ENCODE measurements at places on chromosomes 11 and 22. TPM values are rescaled to one million over a fixed set of nuclear protein-coding genes. Genes with fewer than 3 reads are reported as not detected.

ARHGAP32 gene
- 11.7 TPM for total RNA-seq

IL10RA gene
- not detected for total RNA-seq

P2RY6 gene
- 1.5 TPM for total RNA-seq

SLC5A1 gene
- not detected for total RNA-seq

SLC16A8 gene
- 0.53 TPM for total RNA-seq

PSMC3 gene
- 86.9 TPM for total RNA-seq

BATF2 gene
- total RNA-seq, result 0.13 TPM

GRAMD1B gene
- 4.8 TPM for total RNA-seq

WBP2NL gene
- total RNA-seq, result 0.73 TPM
